Activated T-cell treated with anti-CD3 and anti-CD28 coated beads for 1 hour (primary cell): ENCODE measurements at places on chromosomes 5 and 9.

DNA sequence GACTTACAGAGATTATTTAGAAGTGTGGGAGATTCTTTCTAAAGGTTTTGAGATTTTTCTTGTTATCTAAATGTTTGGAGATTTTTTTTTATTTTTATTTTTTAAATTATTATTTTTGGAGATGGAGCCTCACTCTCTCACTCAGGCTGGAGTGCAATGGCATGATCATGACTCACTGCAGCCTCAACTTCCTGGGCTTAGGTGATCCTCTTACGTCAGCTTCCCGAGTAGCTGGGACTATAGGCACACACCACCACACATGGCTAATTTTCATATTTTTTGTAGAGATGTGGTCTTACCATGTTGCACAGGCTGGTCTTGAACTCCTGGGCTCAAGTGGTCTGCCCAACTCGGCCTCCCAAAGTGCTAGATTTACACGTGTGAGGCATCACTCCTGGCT is 694.5 kb downstream of the TLE1 start:
- no peak for DNase-seq

- no peak for DNase-seq
Observed at GRCh38 chr5:177509381-177509951, at the start of gene DOK3. TSS of gene DOK3 (minus strand) at chr5:177509826. CDS start at chr5:177509540, 286 bp downstream.

- no peak for DNase-seq
Observed at GRCh38 chr9:125760537-125760936, 13.4 kb downstream of the PBX3 start.

GRCh38 chr5:173123416-173123815 is 20.9 kb upstream of the BNIP1 start:
- no peak for DNase-seq

DNA sequence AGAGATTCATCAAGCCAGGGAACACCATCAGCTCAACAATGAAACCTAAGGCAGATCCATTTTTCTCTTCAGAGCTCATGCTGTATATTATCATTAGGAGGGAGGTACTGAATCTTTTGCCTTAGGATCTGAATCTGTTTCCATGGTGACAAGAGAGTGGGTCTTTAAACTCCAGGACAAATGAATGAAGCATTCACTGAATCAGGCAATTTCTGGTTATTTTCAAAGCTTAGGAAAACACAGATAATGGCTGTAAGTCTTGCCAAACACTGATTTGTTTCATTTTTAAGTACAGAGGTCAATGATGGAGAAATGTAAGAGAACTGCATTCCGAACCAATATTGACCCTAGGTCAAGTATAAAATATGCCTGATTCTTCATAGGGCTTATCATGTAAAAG is 84.9 kb downstream of the GNA14 start:
- DNase-seq = no peak

DNA sequence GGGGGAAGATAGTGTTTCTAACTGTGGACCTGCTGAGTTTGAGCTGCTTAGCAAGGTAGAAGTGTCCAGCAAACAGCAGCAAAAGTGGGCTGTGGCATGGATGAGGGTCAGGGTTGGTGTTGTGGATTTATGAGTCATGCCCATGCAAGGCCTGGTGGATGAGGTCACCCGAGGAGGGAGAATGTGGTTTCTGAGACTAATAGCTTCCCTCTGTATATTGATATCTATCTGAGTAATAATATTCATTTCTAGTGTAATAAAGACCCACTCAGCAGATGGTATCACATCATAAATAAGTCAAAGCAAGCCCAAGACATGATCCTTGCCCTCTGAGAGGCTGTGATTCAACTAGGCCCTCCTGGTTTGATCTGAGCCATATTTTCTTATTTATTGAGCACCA is 597.8 kb upstream of the CLINT1 start:
- no peak for DNase-seq

- no peak for DNase-seq
Observed at GRCh38 chr9:80501635-80502034, 929.9 kb downstream of the TLE4 start.

GRCh38 chr5:53537711-53538110 is 22.7 kb upstream of the NDUFS4 start:
- no peak for DNase-seq

- DNase-seq = no peak
Observed at GRCh38 chr5:19608444-19609002, 379.5 kb downstream of the CDH18 start.

GRCh38 chr9:73741316-73741715 is 589.7 kb downstream of the ANXA1 start:
- DNase-seq = no peak

DNA sequence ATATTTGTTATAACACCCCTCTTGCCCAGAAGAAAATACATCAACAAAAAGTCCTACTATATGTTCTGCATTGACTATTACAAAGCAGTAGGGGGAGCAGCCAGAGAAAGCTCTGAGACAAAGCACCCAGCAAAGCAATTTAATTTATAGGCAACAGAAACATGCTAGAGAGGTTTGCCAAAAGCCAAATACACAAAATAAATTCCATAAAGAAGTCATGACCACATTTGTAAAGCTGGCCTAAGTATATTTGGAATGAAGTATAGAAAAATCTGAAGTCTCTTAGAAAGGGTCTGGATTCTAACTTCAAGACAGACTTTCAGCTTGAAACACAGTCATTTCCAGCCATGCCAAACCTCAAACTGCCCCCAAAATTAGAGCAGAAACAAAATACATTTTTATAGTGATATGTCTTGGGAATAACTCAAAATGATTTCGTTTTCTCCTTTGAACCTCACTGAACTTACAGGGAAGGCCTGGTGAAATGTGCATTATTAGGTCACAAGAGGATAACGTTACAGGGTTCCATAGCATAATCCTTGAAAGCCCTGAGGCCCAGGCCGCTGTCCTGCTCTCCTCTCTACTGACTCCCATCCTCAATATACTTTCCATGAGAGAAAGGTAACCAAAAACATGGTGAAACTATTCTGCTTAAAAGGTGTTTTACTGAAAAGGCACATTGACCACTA is 451.8 kb downstream of the RAB3C start:
- no peak for DNase-seq

DNA sequence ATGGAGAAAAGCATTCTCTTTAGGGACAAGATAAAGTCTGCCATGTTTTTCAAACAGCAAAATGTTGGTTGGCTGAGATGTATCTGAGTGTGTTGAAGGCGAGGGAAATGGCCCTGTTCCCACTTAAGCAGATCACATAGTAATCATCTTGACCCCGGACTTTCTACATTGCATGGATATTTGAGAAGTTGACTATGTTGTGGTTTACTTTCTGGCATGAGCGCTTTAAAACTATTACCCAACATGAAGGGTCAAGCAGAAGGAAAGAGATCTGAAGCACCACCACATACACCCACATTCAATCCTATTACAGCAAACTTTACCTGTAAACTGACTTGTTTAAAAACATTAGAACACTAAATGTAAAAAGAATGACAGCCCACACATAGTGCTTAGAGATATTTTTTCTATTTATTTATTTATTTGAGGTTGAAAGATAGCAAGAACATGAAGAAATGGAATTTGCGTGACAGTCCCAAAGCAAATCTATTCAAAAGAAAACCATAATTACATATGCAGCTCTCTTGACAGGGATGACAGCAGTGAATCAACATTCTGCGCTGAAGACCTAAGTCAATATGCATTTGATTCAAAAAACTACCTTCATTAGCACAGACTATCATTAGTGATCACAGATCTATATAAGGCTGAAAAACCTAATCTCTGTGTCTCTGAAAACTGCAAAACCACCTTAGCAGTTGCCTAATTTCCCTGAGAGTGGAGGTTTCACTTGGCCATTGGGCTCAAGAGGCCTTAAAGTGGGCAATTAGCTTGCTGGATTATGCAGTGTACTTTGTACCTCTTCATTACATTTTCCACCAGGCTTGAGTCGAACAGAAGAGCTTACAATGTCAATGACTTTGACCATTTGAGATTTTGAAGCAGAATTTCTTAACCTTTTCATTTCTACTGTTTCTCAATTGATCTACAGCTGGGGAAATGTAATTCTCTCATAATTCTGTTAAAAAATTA is 195.0 kb downstream of the PDE4D start:
- DNase-seq = no peak

DNA sequence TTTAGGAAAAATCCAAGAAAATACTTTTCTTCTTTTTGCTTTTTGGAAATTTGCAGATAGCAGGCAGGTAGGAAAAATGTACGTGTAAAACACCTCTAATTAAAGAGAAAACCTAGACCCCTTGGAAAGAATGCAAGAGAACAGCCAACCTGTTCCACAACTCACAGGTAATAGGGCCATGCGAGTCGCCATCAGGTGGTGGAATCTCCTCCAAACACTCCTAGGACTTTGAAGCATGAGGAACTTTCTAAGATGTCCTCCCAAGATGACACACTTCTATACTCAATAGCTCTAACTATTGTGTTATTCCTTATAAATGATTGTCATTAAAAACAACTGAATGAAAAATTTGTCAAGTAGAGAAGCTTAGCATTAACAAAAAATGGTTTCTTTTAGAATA is 174.0 kb downstream of the TMC1 start:
- no peak for DNase-seq

- no peak for DNase-seq
Observed at GRCh38 chr5:173302546-173303155, 25.6 kb downstream of the STC2 start.

DNA sequence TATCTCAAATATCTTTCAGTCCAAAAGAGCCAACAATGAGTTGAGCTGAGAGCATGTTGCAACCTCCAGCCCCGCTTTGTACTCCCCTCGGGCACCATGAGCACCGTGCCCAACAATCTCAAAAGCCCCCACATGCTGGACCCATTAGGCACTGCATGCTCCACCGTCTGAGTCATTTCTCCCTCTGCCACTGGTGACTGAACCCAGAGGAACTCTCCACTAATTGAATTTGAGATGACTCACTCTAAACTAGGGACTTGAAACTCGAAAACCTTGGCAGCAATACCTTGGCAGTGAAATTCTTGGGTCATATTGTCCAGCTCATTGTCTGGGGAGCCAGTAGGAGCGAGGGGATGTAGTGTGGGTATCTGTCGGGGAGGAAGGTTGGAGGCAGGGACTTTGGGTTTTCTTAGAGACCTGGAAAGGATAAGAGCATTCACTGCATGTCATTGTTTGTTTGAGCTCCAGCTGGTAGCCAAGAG is 49.9 kb upstream of the SLIT3 start:
- no peak for DNase-seq

DNA sequence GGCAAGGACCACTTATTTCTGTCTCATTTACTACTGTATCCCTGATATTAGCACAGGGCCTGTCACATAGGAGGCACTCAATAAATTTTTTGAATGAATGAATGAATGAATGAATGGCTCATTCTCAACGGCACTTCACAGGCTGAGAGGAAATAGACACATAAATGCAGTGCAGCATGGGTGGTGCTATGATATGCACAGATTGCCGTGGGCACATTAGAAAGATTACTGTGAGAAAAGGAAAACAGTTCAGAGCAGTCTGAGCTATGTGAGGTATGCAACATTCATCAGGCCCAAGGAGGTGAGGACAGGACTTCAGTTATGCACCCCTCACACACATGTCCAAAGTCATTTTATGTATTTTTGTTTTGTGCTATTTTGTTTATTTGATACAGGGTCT is 6.4 kb upstream of the NOL6 start:
- no peak for DNase-seq

GRCh38 chr9:93276973-93277372 is 93.0 kb downstream of the WNK2 start:
- DNase-seq = no peak

DNA sequence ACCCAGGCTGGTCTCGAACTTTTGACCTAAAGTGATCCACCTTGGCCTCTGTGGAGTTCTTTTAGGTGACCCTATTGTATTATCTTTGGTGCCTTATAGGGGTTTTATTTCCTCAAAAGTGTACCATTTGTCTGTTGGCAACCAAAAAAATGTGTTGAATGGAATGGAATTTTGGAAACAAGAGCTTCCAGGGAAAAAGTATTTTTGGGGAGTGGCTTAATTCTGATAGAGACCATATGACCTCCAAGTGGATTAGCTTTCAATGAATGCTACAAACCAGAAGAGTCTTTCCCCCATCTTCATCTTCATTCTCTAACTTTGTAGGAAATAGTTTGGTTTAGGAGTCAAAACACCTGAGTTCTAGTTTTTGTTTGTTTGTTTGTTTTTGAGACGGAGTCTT is 3.4 kb upstream of the OGN start:
- DNase-seq = no peak

- no peak for DNase-seq
Observed at GRCh38 chr5:16550316-16550952, 66.4 kb downstream of the RETREG1 start.

- DNase-seq = no peak
Observed at GRCh38 chr5:50975840-50976239, 309.4 kb downstream of the PARP8 start.
